ENCODE measurements at places on chromosomes 2 and 18.
A peak's percentile ranks its signal among the peaks of the same experiment; 100 is the strongest.

DNA sequence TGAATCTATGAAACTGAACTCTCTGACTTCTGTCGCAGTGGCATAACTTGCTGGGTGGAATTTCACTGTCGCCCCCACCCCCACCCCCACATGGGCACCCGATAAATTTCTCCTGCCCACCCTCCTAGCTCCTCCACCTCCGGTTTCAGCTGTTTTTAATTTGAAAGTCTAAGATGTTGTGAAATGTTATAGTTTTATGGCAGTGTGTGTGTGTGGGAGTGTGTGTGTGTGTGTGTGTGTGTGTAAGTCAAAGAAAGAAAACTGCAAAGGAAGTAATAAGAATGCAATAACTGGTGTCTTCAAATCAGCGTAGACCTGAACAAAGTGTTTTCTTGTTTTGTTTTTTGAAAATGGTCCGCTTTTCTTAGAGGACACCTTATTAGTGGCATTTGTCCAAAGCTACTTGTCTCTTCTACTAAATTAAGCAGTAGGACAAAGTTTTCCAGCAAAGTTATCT lies 388 bp downstream of the DTNA start:
- no peaks in the 10 kb centered on the region for H3K27me3 ChIP-seq
- DNase-seq: no peak
- H3K4me1 ChIP-seq: peaks cover 1% of the 10 kb centered on the region
- no peak overlapping the region for H3K27ac ChIP-seq

DNA sequence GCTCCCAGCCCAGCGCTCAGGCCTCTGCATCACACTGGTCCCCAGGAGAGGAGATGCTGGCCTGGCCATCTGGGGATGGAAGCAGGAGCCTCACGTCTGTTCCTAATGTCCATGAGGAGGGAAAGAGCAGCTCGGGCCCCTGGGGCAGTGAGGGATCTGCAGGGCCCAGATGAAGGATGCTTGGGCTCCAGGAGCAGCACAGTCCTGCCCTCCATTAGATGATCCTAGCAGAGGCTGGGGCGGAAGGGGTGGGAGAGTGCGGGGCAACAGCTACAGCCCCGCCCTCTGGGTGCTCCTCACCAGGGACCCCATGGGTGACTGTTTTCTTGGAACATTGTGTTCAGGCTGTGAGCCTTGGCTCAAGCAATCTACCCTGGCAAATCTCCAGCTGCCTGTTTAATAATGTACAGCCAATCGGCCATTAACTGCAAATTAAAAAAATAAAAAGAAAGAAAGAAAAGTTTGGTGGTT lies 49.7 kb downstream of the TNS1 start:
- no peak for DNase-seq
- H3K27ac ChIP-seq: no peak overlapping the region
- no peaks in the 10 kb centered on the region for H3K4me1 ChIP-seq
- H3K36me3 ChIP-seq: no peaks in the 10 kb centered on the region

DNA sequence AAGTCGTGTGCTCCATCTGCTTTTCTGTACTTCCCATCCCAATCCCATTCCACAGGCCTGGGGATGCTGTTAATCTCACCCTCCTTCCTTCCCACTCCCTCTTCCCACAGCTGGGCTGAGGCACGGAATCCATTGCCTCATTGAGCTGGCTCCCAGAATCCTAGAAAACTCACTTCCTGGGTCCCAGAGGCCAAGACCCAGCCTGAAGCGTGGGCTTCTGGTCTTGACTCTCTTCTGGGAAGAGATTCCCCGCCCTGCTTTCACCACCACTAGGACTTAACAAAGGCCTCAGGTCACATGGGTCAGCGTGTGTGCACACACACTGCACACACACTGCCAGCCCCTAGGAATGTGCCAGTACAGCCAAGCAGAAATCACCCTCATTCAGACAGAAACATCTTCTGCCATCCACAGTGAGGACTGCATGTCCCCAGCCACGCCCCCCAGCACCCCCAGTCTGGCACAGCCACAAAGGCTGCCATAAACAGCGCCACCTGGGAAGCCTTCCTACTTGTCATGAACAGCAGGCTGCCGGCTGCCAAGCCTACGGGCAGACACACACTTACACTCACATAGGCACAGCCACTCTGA lies 165.8 kb downstream of the TNS1 start:
- no peaks in the 10 kb centered on the region for H3K36me3 ChIP-seq
- H3K27ac ChIP-seq: no peak overlapping the region
- no peak for DNase-seq
- no peaks in the 10 kb centered on the region for H3K4me1 ChIP-seq
- no peaks in the 10 kb centered on the region for H3K27me3 ChIP-seq

GRCh38 chr2:120670771-120671480 lies 64.7 kb upstream of the GLI2 start:
- H3K4me1 ChIP-seq: peaks cover 2% of the 10 kb centered on the region
- H3K36me3 ChIP-seq: no peaks in the 10 kb centered on the region
- H3K27me3 ChIP-seq: peaks cover 20% of the 10 kb centered on the region

GRCh38 chr18:52312346-52312745 lies 27.7 kb upstream of the DCC start:
- no peak overlapping the region for H3K27ac ChIP-seq
- no peaks in the 10 kb centered on the region for H3K36me3 ChIP-seq
- H3K4me3 ChIP-seq: no peak overlapping the region
- H3K4me1 ChIP-seq: no peaks in the 10 kb centered on the region
- H3K27me3 ChIP-seq: no peaks in the 10 kb centered on the region

GRCh38 chr18:70246061-70246466 lies 40.6 kb upstream of the RTTN start:
- no peak overlapping the region for H3K4me3 ChIP-seq
- DNase-seq: no peak
- peaks cover 3% of the 10 kb centered on the region for H3K27me3 ChIP-seq

GRCh38 chr2:118521960-118522359 lies 325.5 kb downstream of the EN1 start:
- no peak overlapping the region for H3K4me3 ChIP-seq
- no peaks in the 10 kb centered on the region for H3K27me3 ChIP-seq
- H3K4me1 ChIP-seq: no peaks in the 10 kb centered on the region

GRCh38 chr2:206158563-206159345 lies 490 bp downstream of the NDUFS1 start:
- peaks cover 43% of the 10 kb centered on the region for H3K4me1 ChIP-seq
- peaks cover 54% of the 10 kb centered on the region for H3K36me3 ChIP-seq
- no peak for DNase-seq
- H3K4me3 ChIP-seq: peak overlapping the region; percentile 97

DNA sequence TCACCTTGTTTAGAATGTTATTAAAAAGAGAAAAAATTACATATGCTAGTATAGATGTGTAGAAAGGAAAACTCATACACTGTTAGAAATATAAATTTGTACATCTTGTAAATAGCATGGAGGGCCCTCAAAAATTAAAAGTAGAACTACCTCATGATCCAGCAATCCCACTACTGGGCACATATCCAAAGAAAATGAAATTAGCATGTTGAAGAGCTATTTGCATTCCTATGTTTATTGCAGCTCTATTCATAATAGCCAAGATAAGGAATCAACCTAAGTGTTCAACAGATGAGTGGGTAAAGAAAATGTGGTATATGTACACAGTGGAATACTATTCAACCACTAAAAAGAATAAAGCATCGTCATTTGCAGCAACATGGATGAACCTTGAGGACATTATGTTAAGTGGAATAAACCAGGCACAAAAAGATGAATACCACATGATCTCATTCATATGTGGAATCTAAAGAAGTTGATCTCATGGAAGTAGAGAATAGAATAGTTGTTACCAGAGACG lies 251.5 kb upstream of the THUMPD2 start:
- DNase-seq: no peak
- peaks cover 13% of the 10 kb centered on the region for H3K4me1 ChIP-seq
- H3K27ac ChIP-seq: no peak overlapping the region
- no peak overlapping the region for H3K4me3 ChIP-seq
- H3K27me3 ChIP-seq: no peaks in the 10 kb centered on the region

Data from activated CD4-positive, alpha-beta T cell treated with anti-CD3 and anti-CD28 coated beads, Interleukin-2, amount 10 ng/mL, durations not matched to agents 24 days and 14 days (primary cell).